ENCODE measurements at places on chromosomes 1 and 21.
A peak's percentile ranks its signal among the peaks of the same experiment; 100 is the strongest.

GRCh38 chr1:223748405-223748772 lies 36.0 kb downstream of the CAPN2 start:
- DNase-seq = no peak

- DNase-seq = no peak
Measured at GRCh38 chr21:42694751-42695696, 41.6 kb downstream of the PDE9A start.

DNA sequence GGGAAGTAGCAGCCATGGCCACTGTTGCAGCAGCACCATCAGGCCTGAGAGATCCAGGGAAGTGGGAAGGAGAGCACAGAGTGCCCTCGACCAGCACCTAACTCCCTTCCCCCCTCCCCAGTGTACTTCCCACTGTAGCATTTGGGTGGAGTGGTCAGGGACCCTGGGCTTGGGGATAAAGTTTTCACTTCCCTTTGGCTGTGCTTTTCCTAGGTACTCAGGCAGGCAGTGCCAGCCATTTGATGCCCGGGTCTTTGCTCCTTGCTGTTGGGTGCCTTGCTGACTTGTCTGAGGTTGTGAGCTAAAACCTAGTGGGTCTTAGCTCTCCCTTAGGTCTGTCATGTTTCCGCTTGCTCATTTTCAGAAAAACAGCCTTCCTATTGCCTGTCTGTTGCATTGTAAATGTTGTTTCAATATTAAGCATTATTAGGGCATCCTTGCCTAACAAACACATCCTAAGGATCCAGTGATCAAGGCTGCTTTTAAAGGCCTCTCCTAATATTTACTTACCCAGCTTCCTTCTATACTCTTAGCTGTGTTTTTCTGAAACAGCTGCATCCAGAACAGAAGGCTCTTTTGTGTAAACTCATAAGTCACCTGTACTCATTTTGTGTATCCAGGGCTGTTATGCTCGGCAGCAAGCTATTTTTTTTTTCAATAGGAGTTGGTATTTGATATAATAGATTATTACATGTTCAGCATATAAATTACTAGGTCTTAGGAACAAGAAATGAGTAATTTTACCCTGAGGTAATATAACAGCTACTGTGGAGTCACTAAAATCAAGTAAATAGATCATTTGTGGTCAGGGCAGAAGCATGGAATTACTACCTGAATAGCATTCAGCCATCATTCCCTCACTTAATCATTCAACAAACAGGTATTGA lies 418.6 kb upstream of the PROX1 start:
- DNase-seq = no peak

- DNase-seq = peak; percentile 11
Measured at GRCh38 chr1:161195171-161195570, 3.7 kb downstream of the ADAMTS4 start.

- no peak for DNase-seq
Measured at GRCh38 chr1:41920658-41921057, 1.9 kb upstream of the HIVEP3 start.

GRCh38 chr21:38413958-38414548 lies 84.2 kb downstream of the ERG start:
- no peak for DNase-seq

GRCh38 chr1:36560621-36561360 lies 78.1 kb upstream of the CSF3R start:
- no peak for DNase-seq

GRCh38 chr21:23218667-23219066 lies 2220.5 kb downstream of the NCAM2 start:
- DNase-seq = no peak

DNA sequence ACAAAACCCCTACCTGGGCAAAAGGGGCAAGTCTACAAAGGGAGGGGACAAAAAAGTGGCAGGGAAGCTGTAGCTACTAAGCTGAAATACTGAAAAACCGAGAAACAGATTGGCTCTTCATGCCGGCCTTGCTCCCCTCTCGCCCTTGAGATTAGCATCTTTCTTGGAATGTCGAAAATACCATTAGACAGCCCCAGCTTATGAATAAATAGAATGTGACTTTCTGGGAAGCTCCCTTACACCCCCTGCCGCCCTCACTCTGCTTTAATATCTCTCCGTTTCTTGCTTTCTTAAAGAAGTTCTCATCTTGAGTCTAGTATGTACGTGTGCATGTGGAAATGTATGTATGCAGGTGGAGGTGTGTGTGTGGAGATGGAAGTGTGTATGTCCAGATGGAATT lies 14.1 kb downstream of the TRAF3IP3 start:
- no peak for DNase-seq

DNA sequence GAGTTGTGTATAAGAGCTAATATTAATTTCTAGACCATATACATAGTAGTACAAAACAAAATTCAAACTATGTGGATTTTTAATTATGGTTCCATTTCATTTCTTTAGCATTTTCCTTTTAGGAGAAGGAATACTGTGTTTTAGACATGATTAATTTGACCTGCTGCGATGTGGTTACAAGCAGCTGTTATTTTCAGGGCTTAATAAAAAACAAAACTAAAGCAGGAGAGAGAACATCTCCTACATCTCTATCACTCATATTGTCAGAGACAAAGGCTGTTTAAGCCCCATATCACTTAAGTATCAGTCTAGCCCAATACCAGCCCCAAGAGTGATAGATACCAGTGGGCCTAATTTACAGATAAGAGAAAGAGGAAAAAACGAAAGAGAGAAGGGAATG lies 47.6 kb downstream of the ILDR2 start:
- no peak for DNase-seq

DNA sequence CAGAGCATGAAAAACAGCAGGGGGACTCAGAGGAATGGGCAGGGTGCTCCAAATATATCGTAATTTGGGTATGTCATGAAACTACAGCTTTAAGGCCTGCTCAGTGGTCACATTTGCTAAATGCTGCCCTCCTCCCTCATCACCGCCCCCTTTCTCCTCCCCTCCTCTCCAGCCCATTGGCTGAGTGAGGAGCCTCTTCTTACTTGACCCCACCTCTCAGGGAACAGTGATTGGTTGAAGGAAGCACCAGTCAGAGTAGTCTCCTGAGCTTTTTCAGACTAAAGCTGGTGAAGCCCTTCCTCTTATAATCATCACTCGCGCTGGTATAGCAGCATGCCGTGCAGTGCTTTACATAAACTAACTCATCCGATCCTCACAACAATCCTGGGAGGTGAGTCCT lies 10.0 kb upstream of the TTC39A start:
- no peak for DNase-seq

GRCh38 chr1:113949007-113949406 lies 19.9 kb downstream of the HIPK1 start:
- no peak for DNase-seq

GRCh38 chr1:58881471-58881994 lies 97.7 kb upstream of the JUN start:
- DNase-seq = no peak

DNA sequence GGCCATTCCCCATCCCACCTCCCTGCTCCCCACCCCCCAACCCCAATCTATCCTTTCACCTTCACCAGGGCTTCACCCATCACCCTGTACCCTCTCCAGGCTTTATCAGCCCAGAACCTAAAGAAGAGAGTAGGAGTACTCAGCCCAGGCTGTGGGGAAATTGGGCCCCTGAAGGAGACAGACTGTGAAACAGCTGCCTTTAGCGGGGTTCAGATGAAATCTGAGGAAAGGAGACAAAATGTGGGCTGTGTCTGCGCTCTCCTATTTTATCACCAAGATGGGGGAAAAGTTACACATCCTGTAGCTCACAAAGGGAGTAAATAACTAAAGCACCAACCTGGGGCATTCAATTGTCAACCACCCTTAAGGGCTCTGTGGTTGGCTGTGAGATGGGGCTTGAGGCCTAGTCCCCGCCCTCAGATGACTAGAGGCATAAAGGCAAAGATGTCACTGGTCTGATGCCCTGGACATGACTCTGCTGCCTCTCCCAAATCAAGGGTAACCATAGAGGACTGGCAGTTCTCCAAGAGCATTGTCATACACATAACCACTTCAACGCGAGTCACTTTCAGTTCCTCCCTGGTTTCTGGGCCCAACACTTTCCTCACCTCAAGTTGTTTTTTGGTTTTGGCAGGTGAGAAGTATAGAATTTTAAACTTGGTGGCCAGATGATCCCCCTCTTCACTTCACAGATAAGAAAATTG lies 30.0 kb downstream of the SLC27A3 start:
- DNase-seq = no peak

DNA sequence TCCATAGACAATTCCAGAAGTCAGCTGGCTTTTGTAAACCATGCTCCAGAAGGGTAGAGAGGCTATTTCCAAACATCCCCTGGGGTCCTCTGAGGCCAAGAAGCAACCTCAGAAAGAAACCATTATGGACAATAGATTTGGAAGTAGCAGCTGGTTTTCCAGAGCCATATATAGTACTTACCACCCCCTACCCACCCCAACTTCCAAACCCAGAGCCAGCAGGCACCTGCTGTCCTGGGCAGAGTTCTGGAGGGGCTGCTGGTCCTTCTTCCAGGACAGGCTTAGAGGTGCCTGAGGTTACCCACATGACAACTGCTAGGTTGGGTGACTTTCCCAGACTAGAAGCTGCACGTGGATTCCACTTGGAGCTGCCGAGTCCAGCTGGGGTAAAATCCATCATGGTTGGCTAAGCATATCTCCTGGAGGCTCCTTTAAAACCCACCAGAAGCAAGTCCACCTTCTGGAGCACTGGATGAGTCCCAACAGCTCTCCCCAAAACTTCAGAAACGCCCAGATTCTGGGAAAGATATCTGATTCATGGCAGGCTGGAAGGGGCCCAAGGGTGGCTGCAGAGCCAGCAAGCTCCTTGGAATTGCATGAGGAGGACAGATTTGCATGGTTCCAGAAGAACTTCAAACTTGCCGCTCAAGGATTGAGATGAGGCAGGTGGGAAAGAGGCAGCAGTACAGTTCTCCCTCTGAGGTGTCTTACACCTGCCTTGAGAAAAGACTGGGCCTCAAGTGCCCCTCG lies 5.8 kb downstream of the MYCL start:
- no peak for DNase-seq

GRCh38 chr1:8406011-8406410 lies 88.1 kb downstream of the SLC45A1 start:
- DNase-seq = no peak

DNA sequence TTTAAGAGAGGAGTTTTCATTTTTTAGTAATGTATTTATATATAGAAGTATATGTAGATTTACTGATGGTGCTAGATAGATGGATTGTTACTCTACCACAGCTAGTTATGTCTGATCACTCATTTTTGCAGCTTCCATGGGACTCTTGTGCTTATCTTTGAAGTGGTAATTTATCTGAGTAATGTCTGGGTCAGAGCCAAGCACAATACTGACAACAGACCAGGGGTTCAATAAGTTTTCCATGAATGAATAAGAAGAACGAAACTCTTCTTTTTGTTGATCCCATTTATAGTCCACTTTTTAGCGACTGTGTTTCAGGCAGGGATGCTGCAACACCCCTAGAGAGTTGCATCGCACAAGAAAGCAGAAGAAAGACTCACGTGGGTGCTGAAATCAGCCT lies 935.2 kb downstream of the PLA2G4A start:
- DNase-seq = no peak

DNA sequence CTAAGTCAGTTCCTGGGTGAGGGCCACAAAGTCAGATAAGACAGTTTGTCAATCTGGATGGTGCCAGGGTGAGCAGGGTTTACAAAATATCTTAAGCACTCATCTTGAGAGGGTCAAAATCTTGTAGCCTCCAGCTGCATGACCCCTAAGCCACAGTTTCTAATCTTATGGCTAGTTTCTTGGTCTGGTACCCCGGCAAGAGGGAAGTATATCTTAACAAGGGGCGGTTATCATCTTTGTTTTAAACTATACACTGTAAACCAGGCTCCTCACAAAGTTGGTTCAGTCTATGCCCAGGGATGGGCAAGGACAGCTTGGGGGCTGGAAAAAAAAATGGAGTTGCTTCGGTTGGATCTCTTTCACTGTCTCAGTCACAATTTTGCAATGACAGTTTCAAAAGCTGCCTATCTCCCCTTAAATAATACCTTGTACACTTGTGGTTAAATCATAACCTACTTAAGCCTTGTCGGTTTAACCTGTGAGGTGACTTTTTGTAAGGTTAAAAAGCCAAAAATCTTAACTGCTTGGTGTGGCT lies 7.8 kb upstream of the CD46 start:
- DNase-seq = no peak

DNA sequence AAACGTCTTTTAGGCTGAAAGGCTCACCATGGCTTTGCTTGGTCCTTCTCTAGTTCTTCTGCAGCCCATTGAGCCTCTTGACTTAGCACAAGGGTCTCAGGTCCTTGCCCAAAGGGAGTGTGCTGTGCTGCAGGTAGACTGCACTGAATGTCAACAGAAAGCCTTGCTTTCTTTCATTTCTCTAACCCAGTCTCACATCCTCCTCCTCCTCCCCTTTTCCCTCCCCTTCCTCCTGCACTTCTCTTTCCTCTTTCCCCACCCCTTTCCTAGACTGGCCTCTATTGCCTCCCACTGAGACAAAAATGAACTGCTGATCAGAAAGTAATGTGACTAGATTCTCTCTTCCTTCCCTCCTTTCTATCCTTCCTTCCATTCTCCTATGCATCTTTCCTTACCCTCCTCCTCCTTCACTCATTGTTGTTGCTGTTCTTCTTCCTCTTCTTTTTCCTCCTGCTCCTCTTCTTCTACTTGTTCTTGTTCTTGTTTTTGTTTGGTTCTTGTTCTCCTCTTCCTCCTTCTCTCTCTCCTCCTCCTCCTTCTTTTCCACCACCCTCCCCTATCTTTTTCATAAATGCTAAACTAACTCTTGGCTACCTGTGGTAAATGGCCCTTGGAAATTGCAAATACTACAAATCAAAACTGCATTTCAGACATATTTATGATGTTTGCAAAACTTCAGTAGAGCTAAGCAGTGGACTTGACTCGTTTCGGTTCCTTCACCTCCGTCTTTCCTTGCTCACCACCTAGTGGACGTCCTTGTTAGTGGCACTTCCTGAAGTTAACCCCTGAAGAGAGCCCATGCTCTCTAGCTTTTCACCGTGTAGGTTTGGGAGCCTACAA lies at the start of gene SELL:
Gene SELL, minus strand, starts transcription at position 152 of the 840 bp plus-strand sequence. Its CDS starts 122 bp downstream, at position 30.
- peak; percentile 42 for DNase-seq

GRCh38 chr1:213371525-213371846 lies 320.4 kb downstream of the RPS6KC1 start:
- DNase-seq = no peak

DNA sequence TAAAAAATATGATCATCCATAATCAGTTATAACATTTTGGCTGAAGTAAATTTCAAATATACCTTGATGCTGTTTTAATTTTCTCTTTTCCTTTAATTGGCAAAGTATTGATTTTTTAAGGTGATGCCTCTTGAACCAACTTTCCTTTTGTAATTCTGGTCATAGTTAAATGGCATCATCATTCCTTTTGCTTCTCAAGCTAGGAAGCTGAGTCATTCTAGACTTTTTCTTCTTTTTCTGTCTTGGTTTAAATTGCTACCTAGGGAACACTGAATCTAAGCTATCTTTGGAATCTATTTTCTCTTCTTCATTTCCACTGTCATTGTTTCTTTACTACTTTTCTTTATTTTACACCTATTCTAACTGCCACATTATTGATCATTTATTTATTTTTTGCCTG lies 162.7 kb downstream of the HMCN1 start:
- DNase-seq = no peak

GRCh38 chr21:36347962-36348328 lies 27.9 kb downstream of the MORC3 start:
- no peak for DNase-seq

GRCh38 chr1:168427051-168427450 lies 116.7 kb downstream of the XCL2 start:
- no peak for DNase-seq

GRCh38 chr1:201463071-201463552 lies 5.9 kb downstream of the PHLDA3 start:
- peak; percentile 56 for DNase-seq

- no peak for DNase-seq
Measured at GRCh38 chr1:241423541-241424479, 66.8 kb upstream of the RGS7 start.

GRCh38 chr1:118896416-118896815 lies 91.7 kb downstream of the TBX15 start:
- no peak for DNase-seq

Measured in hippocampal formation (tissue), 2 donors.